ENCODE measurements at places on chromosomes 13 and 19. TPM values are rescaled to one million over a fixed set of nuclear protein-coding genes. Genes with fewer than 3 reads are reported as not detected.

Gene MBD3L5
- total RNA-seq: not detected

Gene C3
- total RNA-seq: 1.1 TPM

Gene ZNF30
- 4.0 TPM for total RNA-seq

Gene MTMR6
- 34.0 TPM for total RNA-seq

Gene NALCN
- 7.0 TPM for total RNA-seq

Gene BRME1
- total RNA-seq: 1.7 TPM

Gene C1QTNF9B
- not detected for total RNA-seq

Gene KCTD15
- 12.3 TPM for total RNA-seq

DNA sequence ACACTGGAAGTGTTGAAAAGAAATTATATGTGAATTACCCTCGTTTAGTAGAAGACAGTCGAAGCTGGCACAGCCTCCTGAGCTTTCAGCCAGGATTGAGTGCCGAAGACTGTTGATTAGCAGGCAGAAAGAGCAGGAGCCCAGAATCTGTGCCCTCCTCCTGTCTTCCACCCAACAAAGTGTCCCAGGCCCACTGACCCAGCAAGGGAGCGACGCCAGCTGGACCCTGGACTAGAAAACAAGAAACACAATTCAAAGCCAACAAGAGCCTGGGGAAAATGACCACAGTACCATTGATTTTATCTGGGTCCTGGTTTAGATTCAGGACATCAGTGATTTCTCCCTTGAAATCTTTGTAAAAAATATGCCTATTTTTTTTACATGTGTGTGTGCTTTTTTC lies 120.7 kb downstream of the RXFP2 start:
- DNase-seq: no peak

GRCh38 chr13:45705918-45706317 lies 3.8 kb downstream of the CBY2 start:
- no peak for DNase-seq

- peak; percentile 73 for DNase-seq
These were observed 51.1 kb downstream of the LMO7 start for GRCh38 chr13:75687150-75687763.

GRCh38 chr13:22399801-22400420 lies 729.0 kb downstream of the FGF9 start:
- DNase-seq: no peak

DNA sequence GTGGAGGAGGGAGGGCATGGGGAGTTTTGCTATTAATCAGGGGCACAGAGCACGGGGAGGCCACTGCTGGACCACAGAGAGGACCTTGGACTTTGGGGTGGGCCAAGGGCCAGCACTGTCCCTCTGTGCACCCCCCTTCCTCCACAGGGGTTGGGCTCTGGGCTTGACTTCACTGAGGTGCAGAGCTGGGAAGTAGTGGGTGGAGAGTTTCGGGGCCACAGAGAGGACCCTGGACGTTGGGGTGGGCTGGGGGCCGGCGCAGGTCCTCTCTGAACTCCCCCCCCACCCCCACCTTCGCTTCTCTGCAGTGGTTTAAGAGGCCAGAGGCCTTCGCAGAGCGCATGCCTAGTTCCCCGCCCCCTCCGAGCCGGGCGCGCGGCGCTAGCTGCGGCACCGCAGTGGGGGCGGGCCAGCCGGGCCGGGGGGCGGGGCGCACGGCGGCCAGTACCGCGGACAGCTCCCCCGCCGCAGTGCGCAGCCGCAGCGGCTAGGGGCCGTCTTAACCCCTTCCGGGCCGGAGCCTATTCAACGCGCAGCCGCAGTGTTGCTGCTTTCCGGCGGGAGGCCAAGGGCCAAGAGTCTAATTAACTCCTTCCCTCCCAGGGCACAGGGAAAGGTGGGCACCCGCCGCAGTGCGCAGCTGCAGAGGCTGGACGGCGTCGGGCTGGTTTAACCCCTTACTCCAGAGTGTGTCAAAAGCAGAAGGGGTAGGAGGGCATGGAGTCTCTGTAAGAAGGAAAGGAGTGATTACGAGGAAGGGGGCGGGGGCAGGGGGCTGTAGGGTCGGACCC lies 3.7 kb downstream of the KCNC3 start:
- no peak for DNase-seq

GRCh38 chr13:111853721-111854120 lies 213.2 kb upstream of the SOX1 start:
- DNase-seq: no peak

DNA sequence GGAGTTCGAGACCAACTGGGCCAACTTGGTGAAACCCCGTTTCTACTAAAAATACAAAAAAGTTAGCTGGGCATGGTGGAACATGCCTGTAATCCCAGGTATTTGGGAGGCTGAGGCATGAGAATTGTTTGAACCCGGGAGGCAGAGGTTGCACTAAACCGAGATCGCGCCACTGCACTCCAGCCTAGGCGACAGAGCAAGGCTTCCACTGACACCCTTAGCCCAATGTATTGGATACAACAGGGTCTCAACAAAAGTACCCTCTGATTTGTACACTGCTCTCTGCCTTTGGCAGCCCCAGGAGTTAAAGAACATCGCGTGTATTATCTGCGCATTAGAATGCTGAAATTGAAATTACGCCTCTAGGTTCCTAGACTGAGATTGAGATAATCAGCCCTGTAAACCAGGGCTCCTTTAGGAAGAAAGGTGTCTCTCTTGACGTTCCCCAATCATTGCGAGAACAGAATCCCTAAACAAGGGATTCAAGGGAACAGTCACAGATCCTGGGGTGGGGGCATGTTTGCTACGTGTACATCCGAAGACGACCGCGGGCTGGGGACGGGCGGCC lies 21.9 kb downstream of the IPO5 start:
- no peak for DNase-seq

DNA sequence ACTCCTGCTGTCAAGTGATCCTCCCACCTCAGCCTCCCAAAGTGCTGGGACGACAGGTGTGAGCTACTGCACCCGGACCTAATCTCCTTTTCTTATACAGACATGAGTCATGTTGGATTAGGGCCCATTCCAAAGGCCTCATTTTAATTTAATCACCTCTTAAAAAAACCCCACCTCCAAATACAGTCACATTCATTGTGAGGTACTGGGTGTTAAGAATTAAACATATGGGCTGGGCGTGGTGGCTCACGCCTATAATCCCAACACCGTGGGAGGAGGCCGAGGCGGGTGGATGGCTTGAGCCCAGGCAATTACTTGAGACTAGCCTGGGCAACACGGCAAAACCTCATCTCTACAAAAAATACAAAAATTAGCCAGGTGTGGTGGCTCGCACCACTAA lies 46.6 kb downstream of the PIN1 start:
- no peak for DNase-seq

- DNase-seq: no peak
These were observed 450.5 kb downstream of the KLF12 start for GRCh38 chr13:73683746-73684145.

DNA sequence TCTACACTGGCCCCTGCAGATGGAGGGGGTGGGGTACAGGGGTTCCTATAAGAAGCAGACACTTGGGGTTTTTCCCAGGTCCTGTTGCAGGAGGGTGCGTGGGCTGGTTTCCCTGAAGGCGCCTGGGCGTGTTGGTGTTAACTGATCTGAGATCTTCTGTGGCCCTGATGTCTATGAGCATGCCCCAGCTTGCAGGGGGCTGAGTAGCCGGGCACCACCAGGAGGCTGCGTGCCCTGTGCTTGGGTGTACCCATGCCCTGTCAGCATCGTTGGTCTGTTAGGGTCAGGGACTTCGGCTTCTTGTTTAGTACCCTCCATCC lies 45.3 kb downstream of the CAPN12 start:
- no peak for DNase-seq

DNA sequence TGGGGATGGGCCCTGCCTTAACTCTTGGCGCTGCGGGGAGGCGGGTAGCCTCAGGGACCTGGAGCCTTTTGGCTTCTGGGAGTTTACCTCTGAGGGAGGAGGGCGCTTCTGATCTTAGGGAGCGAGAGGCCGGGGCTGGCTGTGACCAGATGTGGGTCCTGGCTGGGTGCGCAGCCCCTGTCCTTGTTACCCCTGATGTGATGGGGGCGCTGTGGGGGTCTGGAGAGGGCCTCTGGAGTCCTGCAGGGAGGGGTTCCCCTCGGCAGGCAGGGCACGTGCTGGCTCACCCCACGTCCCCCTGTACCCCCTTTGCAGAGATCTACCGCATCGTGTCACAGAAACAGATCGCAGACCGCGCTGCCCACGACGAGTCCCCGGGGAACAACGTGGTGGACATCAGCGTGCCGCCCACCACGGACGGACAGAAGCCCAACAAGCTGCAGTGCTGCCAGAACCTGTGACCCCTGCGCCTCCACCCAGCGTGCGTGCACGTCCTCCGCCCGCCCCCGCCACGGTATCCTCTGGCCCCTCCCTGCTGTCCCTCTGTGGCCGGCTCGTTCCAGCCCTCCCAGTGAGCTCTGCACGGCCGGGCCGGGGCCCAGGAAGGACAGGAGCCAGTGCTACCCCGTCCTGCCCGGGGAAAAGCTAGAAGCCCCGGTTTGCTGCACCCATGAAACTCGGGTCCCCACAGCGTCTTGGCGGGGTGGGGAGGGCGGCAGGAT lies 9.8 kb upstream of the MARCHF2 start:
- no peak for DNase-seq

DNA sequence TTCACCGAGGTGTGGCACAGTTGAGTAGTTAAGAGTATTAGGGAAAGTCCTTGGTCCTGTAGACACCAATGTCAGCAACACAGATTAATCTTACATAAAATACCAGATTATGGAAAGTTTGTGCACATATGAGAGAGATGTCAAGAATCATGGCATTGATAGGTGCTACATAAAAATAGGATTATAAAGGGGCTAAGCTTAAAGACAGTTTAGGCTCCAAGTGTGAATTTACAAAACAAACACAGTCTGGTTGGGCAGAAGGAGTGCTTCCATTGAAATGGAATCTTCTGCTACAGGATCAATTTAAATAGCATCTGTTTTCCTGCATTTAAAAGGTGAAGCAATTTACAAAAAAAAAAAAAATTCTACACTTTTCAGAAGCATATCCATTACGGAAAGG lies 292.9 kb downstream of the DNAJC15 start:
- DNase-seq: no peak

DNA sequence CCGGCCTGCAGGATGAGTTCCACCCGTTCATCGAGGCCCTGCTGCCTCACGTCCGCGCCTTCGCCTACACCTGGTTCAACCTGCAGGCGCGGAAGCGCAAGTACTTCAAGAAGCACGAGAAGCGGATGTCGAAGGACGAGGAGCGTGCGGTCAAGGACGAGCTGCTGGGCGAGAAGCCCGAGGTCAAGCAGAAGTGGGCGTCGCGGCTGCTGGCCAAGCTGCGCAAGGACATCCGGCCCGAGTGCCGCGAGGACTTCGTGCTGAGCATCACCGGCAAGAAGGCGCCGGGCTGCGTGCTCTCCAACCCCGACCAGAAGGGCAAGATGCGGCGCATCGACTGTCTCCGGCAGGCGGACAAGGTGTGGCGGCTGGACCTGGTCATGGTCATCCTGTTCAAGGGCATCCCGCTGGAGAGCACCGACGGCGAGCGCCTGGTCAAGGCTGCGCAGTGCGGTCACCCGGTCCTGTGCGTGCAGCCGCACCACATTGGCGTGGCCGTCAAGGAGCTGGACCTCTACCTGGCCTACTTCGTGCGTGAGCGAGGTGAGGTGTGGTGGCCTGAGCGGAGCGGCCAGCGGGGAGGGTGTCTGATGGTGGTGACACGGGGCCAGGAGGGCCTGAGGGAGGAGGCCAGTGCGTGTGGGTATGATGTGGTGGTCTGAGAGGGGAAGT lies 15.5 kb downstream of the NFIC start:
- no peak for DNase-seq

DNA sequence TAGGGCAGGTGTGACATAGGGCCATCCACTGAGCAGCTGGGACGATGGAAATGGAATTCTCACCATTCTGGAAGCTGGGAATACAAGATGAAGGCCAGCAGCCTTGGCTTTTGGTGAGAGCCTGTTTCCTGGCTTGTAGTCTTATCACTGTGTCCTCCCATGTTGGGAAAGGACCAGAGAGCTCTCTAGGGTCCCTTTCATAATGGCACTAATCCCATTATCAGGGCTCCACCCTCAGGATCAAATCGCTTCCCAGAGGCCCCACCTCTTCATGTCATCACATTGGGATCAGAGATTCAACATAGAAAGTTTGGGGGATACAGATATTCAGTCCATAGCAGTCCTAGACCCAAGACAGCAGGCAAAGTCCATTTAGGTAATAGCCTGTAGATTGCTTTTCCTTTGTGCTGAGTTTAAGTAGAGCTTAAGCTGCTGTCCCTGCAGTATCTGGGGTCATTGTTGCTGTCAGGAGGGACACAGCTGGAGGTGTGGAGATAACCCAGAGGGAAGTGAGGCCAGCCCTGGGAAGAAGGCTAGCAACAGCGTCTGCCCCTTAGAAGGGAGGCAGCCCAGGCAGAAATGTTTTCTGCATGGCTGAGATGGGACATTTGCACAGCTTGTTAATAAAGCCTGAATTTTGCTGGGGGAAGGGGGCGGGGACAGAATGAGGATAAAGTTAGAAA lies 136.5 kb upstream of the GPR12 start:
- DNase-seq: no peak

DNA sequence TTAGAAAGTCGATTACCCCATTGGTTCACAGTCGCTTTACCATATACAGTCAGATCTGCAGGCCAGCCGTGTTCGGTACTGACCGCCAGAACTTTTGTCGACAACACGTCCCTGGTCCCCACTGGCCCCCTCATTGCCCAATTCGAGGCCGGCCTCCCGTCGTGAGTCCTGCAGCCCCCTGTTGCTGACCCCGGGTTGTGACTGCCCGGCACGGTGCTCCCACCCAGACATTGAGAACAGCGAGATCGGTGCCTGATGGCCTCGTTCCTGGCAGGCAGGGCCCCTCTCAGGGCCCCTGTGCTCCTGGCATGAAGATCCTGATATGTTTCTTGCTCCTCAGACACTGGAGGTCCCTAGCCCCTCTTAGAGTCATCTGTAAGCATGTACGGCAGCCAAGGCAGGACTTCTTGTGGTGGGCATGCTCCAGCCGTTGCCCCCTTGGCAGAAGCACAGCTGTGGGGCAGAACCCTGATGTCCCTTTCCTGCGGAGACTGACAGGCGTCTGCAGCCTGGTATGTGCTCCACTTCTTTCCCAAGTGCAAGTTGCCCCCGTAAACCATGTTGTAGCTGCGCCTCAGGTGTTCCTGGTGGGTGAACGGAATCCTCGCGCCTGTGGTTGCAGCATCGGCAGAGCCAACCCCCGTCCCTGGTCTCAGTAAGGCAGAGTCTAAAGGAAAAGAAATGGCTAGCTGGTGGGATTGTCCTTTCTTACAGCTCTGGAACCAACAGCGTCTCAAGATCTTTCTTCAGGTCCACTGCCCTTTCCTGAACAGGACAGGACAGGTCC lies 123.2 kb upstream of the SPACA7 start:
- DNase-seq: no peak

DNA sequence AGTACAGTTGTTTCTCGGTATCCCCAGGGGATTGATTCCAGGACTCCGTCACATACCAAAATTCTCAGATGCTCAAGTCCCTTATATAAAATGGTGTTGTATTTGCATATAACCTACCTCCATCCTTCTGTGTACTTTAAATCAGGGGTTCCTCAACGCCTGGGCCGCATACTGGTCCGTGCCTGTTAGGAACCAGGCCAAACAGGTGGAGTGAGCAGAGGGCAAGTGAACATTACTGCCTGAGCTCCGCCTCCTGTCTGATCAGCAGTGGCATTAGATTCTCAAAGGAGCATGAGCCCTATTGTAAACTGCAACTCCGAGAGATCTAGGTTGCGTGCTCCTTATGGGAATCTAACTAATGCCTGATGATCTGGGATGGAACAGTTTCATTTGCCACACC lies 42.2 kb upstream of the KCTD4 start:
- no peak for DNase-seq

GRCh38 chr19:31944326-31944725 lies 401.1 kb upstream of the ZNF507 start:
- no peak for DNase-seq

All from LHCN-M2 (cell line).